ENCODE measurements at places on chromosomes 1 and 21.

GRCh38 chr1:15304708-15305467 is 57.9 kb downstream of the FHAD1 start:
- DNase-seq: peak; percentile 74

DNA sequence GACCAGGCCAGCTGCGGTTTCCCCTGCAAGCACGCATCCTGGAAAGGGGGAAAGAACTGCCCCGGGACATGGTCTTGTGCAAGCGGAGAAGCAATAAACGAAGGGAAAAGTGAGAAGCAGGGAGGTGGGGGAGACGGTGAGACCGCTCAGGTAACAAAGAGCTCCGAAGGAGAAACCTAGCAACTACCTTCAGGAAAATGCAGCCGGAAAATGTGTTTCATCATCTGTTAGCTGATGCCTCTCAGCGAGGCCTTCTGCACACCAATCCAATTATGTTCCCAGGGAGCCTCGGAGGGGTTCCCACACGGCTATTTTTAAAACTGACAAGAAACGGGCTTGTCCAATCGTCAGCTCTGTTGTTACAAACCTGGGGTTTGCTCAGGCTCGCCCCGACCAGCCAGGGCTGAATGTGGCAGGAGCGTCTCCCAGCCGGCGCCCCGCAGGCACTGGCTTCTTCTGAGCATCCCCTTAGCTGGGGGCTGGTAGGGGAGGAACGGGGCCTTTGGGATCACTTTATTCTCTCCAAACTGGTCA is 3.4 kb downstream of the RIPK4 start:
- no peak for DNase-seq

DNA sequence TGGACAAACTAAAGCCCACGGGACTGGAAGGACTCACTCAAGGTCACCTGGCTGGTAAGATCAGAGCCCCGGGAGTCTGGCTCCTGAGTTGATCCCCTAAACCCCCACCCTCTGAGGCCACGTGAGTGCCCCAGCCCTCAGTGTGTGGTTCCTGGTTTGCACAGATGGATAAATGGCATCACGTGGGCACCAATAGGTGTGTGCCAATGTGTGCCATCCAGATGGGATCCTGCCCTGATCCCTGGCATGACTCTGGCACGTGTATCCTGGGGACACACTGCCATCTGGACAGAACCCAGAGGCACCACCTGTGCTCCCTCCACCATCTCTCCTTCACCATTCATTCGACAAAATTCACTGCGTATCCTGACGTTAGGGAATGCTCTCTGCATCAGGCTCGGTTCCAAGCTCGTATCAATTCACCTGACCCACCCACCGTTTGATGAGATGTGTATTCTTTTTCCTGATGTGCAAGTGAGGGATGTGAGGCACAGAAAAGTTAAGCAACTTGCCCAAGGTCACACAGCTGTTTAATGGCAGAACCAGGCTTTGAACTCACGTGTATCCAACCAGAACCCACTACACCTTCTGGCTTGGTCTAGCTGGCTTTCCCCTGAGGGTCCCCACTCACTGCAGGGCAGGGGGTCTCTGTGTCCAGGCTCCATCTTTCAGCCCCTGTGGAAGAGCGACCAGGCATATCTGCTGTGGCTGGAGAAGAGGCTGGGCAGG is 49.8 kb upstream of the PAX7 start:
- DNase-seq: no peak

GRCh38 chr1:109040989-109041620 is 797 bp downstream of the WDR47 start:
- DNase-seq: peak; percentile 61

DNA sequence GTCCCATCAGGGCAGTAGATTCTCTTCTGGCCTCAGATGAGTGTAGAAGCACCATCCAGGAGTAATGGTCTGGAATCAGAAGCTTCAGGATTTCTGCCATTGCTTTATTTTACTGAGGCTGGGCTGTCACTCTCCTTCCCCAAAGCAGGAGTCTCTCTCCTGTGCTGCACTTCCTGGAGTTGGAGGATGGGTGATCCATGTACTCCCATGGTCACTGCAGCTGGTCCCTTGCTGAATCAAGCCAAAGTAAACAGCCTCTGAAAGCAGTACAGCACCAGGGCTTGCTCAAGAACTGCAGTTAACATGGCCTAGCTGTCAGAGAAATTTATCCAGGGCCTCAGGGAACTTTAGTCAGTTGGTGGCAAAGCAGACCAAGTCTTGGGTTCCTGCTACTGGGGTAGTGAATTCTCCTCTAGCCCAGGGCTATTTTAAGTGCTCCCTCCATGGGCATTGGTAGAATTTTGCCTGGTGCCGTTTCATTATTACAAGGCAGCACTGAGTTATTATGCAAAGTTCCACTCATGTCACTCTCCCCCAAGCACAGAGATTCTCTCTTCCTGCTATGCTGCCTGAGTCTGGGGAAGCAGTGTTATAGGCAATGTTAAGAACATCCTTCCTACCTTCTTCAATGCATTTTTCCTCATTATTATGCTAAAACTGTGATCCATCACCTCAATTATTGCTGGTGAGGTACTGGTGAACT is 29.5 kb downstream of the DRAM2 start:
- DNase-seq: no peak

DNA sequence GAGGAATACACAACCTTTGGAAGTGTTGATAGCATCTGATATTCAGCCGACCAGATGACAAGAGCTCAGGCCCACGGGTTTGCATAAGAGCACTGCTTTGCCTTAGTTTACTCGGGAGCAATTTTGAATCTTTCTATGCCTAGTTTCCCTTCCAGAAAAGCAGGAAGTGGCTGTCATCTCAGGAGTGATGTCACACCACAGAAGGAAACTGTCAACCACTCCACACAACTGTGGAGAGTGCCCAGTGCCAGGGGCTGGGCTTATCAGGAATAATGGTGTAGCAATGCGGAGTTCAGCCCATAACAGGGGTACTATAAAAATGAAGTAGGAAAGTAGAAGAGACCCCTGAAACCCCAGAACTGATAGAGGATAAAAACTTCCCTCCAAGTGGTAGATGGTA is 28.4 kb downstream of the NTPCR start:
- DNase-seq: no peak

DNA sequence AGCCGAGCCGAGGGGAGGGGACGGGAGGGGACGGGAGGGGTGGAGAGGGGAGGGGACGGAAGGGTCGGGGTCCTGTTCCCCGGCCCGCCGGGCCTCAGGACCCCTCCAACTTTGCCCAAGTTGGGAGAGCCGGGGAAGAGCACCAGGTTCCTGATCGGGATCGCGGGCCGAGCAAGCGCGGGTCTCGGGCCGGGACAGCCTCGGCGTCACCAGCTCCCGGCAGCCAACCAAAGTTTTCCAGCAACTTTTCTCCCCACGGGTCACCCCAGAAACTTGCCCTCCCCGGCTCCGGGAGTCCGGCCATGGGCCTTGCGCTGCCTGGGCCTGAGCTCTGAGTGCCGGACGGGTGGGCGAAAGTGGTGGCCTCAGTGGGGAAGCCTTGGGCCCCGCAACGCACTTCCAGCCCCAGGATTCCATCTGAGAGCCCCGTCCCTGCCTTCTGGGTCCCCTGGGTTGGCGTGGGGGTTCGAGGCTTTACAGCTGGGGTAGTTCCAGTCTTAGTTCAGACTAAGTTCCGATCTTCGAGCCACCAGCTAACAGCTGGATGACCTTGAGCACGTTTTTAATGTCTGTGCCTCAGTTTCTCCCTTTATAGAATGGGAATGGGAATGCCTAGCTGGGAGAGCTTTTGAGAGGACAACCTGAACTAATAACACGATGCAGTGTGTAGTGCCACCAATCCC is 458 bp downstream of the ZC3H12A start:
- DNase-seq: no peak

DNA sequence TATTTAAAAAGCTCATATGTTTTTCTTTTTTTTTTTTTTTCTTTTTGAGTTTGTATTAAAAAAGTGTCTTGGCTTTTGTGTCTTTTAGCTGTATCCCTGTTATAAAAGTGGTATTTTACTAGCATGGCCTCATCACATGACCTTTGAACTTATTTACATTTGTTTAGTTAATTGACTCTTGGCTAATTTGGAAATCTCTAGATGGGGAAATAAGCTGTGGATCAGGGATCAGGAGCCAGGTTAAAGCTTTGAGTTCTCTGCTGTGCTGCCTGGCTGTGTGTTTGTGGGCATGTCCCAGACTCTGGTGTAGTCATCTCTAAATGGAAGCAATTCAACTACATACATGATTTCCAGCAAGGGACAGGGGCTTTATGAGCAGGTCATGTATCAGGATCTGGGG is 56.5 kb downstream of the HHAT start:
- DNase-seq: no peak

DNA sequence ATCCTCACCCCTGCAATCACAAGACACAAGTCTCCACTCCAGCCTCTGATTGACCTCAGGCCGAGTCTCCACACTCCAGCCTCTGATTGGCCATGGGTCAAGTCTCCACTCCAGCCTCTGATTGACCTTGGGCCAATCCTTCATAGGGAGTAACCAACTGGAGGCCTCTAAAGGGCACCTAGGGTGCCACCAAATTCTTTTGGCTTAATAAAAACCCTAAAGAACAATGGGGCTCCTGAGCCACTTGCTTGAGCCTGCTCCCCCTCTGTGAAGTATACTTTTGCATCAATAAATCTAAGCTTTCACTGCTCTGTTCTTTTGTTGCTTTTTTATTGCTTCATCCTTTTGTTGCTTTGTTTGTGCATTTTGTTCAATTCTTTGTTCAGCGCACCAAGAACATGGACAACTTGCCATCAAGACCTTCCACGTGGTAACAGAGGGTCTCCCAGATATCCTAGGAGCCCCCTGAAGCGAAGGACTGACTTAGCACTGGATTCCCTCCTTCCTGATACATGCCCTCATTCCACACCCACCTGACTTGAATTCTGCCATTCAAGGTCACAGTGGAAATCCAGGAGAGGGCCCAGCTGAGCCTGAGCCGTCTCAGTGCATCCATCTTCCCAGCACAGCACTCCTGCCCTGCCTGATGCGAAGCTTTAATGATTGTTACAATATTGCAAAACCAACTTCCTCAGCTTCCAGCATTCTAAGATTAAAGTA is 152.9 kb downstream of the NPHP4 start:
- DNase-seq: no peak

- DNase-seq: peak; percentile 57
Observed at GRCh38 chr1:16386454-16387113, 19.5 kb downstream of the SZRD1 start.
